ENCODE measurements at places on chromosomes 1 and 21.
A peak's percentile ranks its signal among the peaks of the same experiment; 100 is the strongest.

DNA sequence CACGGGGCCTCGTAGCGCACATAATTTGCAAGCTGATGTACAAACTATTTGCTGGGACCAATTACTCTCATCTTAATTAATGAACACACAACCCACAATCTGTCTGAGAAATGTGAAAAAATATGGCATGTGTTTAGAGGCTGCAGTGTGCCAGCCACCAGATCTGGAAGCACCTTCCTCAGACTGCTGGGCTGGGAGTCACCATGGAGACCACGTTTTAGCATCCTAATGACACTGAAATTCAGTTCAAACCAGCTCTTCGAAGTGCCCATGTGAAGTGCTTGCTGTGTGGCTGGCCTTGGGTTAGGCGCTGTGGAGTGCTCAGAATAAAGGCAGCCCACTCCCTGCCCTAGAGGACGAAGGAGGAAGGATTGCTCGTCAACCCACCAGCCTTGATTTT is 482.4 kb downstream of the OMA1 start:
- no peak overlapping the region for H3K4me3 ChIP-seq
- DNase-seq = no peak
- no peak overlapping the region for H3K27ac ChIP-seq
- no peaks in the 10 kb centered on the region for H3K36me3 ChIP-seq
- no peaks in the 10 kb centered on the region for H3K4me1 ChIP-seq

DNA sequence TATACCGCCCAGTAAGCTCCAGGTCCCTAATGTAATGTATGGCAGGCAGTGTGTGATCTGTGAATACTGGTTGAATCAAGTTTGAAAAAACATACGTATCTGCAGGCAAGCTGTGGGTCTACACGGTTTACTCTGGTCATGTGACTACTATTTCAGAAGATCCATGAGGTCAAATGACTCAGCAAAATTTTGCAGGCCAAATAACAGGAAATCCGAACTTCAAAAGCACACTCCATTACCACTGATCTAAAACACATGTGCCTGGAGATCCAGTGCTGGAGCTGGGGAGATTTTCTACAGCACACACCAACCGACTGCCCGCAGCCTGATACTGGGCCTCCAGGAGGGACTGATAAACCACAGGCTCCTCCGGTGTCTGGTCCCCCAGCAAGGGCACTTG is 64.5 kb upstream of the SLC44A3 start:
- peaks cover 18% of the 10 kb centered on the region for H3K27me3 ChIP-seq
- no peaks in the 10 kb centered on the region for H3K36me3 ChIP-seq
- no peak for DNase-seq
- peak overlapping the region; percentile 43 for H3K27ac ChIP-seq
- peaks cover 5% of the 10 kb centered on the region for H3K4me1 ChIP-seq
- H3K4me3 ChIP-seq = no peak overlapping the region

GRCh38 chr1:150187560-150187931 is 37.8 kb downstream of the PLEKHO1 start:
- H3K4me3 ChIP-seq = peak overlapping the region; percentile 20
- no peaks in the 10 kb centered on the region for H3K36me3 ChIP-seq
- DNase-seq = no peak
- no peak overlapping the region for H3K27ac ChIP-seq

GRCh38 chr1:61320575-61320974 is 238.2 kb downstream of the NFIA start:
- H3K36me3 ChIP-seq = no peaks in the 10 kb centered on the region
- no peak for DNase-seq
- H3K27me3 ChIP-seq = no peaks in the 10 kb centered on the region
- no peak overlapping the region for H3K27ac ChIP-seq
- no peak overlapping the region for H3K4me3 ChIP-seq
- peaks cover 39% of the 10 kb centered on the region for H3K4me1 ChIP-seq

DNA sequence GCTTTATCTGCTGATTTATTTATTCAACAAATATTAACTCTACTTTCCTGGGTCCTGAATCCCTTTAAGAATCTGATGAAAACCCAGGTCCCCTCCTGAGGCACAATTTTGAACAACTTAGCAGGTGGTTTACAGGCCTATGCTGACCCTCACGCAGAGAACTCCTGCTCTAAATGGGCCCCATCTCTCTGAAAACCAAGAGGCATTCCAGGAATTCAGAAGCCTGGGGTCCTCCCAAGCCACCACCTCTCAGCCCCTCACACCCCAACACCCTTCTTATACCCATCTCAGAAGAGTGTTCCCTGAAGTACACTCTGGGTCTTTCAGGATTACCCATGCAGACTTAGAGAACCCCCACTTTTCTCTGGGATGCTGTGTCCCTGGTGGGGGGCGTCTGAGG is 34.5 kb downstream of the LHX4 start:
- H3K27me3 ChIP-seq = no peaks in the 10 kb centered on the region
- H3K27ac ChIP-seq = no peak overlapping the region
- no peak overlapping the region for H3K4me3 ChIP-seq
- H3K36me3 ChIP-seq = no peaks in the 10 kb centered on the region
- H3K4me1 ChIP-seq = no peaks in the 10 kb centered on the region

DNA sequence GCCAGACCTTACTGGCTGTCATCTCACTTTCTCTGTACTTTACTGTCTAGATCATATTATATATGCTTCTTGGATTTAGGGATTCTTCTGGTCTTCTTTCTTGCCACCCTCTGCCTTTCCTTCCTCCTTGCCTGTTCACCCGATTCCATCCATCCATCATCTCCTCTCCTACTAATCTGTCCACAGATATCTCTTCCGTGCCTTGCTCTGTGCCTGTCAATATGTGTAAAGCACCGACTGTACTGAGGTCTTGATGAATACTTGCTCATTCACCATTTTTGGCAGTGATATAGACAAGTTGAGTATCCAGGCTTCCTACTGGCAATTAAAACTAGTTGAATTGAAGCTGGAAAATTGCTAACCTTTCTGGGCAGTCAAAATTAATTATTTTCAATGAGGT is 8.1 kb downstream of the FMN2 start:
- no peak for DNase-seq
- peaks cover 19% of the 10 kb centered on the region for H3K27me3 ChIP-seq
- H3K36me3 ChIP-seq = no peaks in the 10 kb centered on the region
- no peak overlapping the region for H3K27ac ChIP-seq

DNA sequence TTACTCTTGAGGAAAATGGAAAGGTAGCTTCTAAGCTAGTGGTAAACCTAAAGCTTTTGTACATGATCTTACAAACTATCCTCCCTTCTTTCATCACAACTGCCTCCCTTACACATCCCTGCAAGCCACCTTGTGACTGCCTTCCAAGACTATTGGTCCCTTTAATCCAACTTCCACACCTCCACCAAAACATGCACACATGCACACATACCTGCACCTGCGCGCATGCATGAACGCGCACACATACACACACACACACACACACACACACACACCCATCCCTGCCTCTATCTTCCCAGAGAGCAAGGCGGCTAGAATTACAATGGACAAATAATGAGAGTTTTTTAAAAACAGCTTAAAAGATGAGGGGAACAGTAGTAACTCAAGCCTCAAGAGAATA is 58.3 kb downstream of the LUZP1 start:
- H3K4me1 ChIP-seq = peaks cover 63% of the 10 kb centered on the region
- no peak overlapping the region for H3K4me3 ChIP-seq
- peaks cover 15% of the 10 kb centered on the region for H3K36me3 ChIP-seq
- DNase-seq = no peak
- peak overlapping the region; percentile 48 for H3K27ac ChIP-seq

DNA sequence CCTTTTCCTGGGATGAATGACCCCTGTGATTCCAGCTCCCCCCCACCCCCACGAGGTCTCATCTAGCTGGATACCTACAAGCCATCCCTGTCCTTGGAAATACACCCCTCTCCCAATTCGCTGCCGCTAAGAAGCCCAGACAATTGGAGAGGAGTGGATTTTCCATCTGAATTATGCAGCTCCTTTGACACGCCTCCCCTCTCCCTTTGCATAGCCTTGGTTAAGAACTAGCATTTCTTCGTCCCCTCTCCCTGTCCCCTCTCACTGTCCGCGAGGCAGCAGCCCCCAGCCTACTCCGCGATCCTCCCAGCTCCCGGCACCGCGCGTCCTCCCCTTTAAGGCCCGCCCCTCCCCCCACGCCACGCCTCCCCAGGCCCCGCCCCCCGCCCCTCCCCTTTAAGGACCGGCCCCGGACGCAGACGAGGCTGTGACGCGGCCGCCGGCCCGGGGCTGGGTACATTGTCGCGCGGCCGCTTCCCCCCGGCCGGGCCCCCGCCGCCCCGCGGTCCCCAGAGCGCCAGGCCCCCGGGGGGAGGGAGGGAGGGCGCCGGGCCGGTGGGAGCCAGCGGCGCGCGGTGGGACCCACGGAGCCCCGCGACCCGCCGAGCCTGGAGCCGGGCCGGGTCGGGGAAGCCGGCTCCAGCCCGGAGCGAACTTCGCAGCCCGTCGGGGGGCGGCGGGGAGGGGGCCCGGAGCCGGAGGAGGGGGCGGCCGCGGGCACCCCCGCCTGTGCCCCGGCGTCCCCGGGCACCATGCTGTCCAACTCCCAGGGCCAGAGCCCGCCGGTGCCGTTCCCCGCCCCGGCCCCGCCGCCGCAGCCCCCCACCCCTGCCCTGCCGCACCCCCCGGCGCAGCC is at the start of gene MAPKAPK2:
TSS of gene MAPKAPK2 (plus strand) at position 428 of the 856 bp plus-strand sequence. CDS start at position 753, 325 bp downstream.
- H3K36me3 ChIP-seq = peaks cover 8% of the 10 kb centered on the region
- H3K27ac ChIP-seq = peak within 1 kb of the TSS; percentile 93
- H3K4me1 ChIP-seq = peaks cover 79% of the 10 kb centered on the region

GRCh38 chr1:224510880-224511645 is 76.5 kb upstream of the WDR26 start:
- no peaks in the 10 kb centered on the region for H3K36me3 ChIP-seq
- no peak for DNase-seq
- H3K4me3 ChIP-seq = no peak overlapping the region

GRCh38 chr1:99614728-99615127 is 31.2 kb upstream of the PALMD start:
- H3K36me3 ChIP-seq = no peaks in the 10 kb centered on the region
- peaks cover 2% of the 10 kb centered on the region for H3K27me3 ChIP-seq
- no peak overlapping the region for H3K27ac ChIP-seq

GRCh38 chr1:162846256-162847212 is 14.4 kb downstream of the CCDC190 start:
- no peak overlapping the region for H3K27ac ChIP-seq
- no peaks in the 10 kb centered on the region for H3K36me3 ChIP-seq
- no peak overlapping the region for H3K4me3 ChIP-seq
- no peaks in the 10 kb centered on the region for H3K4me1 ChIP-seq
- DNase-seq = no peak

DNA sequence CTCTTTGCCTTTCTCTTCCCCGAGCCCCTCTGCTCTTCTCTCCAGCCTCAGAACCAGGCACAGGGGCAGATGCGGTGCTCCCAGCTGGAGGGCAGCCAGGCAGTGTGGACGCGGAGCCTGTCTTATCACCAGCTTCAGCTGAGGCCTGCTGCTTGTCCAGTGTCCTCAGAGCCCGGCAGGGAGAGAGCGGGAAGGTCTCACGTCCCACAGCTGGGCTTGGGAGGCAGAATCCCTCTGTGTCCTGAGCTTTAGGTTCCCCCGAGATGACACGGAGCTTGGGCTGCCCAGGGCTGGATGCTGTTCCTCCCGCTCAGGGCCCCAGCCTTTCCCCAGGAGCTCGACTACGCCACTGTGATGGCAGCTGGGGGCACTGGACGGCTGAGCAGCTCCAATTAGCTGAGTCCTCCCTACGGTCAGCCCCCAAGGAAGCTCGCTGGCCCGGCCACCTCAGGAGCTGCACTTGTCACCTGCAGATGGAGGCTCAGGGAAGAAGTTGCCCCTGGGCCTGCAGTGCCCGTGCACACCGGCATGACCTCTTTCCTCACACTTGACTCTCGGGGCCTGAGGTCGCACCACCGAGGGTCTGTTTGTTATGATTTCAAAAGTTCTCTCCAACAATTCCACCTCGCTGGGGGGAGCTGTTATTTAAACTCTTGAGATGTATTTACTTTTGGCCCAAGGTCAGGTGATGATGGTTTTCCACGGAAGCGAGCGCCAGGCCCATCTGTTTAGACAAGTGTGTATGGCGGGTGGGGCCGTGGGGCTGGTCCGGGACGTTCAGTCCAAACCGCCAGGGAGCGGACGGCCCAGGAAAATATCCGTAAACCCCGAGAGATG is 127.3 kb downstream of the SIK1 start:
- H3K4me1 ChIP-seq = peaks cover 2% of the 10 kb centered on the region
- DNase-seq = no peak
- no peak overlapping the region for H3K27ac ChIP-seq
- H3K4me3 ChIP-seq = no peak overlapping the region

- peak overlapping the region; percentile 67 for H3K27ac ChIP-seq
- peak overlapping the region; percentile 32 for H3K4me3 ChIP-seq
- DNase-seq = no peak
Observed at GRCh38 chr1:2258122-2258681, 30.1 kb downstream of the SKI start.
